ENCODE measurements at places on chromosomes 11 and 22. TPM values are rescaled to one million over a fixed set of nuclear protein-coding genes. Genes with fewer than 3 reads are reported as not detected.
A peak's percentile ranks its signal among the peaks of the same experiment; 100 is the strongest.

DNA sequence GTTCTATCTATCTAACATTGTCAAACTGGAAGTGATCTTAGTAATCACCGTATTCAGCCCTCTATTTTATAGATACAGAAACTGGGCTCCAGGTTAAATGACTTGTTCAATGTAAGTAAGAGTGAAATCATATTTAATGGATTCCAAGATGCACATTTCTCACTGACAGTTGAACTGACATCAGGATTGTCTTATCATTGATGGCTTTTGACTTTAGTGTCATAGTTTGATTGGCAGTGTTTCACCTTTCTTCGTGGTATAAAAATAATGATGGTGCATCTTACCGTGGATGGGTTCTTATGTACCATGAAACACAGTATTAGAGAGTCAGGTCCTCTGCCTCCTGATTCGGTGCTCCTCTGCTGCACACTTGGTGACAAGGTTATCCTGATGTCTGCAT, 123.1 kb downstream of the NCAM1 start:
- no peak for DNase-seq

DNA sequence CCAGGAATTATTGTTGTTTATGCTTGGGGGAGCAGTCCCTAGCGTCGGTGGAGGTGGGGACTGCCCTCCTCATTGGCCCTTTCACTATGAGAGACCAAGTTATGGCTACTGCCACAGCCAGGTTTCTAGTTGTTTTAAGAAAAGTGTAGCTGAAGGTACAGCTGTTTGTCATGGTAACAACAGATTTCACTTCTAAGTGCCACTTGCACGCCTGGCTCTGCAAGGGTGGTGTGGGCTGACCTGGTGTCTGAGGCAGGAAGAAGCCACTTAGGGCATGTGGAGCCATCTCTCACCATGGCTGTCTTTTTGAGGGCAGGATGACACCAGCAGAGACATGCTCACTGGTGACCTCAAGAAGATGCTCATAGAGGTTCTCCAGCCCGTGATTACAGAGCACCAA, 46.3 kb upstream of the MPEG1 start:
- no peak for DNase-seq

DNA sequence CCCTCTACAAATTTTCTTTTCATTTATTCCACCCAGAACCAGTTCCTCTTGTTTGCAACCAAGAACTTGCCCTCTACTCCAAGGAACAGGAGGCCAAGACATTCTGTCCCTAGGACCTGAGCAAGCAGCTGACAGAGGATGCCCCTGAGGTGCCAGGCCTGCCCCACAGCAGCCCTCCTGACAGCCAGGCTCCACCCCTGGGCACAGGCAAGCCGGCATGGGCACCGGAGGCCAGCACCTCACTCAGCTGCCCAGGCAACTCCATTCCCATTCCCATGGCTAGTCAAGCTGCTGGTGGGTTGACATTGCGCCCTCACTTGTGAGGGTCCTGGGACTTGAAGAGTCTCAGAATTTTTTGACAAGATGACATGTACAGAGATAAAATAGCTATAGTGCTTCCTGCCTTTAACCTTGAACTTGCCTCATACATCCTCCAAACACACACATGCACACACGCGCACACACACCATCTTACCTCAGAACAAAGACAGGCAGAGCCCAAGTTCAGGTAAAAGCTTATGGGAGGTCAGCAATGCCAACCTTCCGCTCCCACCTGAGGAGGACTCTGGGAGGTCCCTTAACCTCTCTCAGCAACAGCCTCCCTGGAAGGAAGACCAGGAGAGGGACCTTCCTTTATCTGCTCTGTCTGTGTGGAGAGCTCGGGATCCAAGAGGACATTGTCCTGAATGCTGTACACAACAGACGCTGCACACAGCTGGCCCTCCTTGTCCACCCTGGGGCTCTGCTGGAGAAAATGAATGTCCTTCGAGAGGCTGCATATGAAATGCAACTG, 620.9 kb upstream of the CADM1 start:
- no peak for DNase-seq

Gene RAB30
- polyA plus RNA-seq = 13.9 TPM

GRCh38 chr11:9823887-9824385, 160.1 kb downstream of the SWAP70 start:
- DNase-seq = no peak

DNA sequence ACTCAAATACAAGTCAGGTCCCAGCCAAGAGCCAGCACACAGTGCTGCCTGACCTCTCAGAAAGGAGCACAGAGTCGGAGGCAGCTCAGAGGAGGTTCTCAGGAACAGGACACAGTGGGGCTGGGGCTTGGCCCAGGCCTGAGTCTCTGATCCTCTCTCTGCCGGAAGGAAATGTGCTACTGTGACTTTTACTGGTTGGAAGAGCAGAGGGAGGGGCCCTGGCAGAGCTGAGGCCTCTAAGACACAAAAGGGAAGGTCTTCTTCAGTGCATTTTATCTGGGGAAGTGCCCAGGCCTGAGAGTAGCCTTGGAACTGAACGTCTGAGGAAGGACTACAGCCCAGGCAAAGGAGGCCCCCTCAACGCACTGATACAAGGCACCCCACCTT, 16.2 kb upstream of the CASTOR1 start:
- peak; percentile 67 for DNase-seq

DNA sequence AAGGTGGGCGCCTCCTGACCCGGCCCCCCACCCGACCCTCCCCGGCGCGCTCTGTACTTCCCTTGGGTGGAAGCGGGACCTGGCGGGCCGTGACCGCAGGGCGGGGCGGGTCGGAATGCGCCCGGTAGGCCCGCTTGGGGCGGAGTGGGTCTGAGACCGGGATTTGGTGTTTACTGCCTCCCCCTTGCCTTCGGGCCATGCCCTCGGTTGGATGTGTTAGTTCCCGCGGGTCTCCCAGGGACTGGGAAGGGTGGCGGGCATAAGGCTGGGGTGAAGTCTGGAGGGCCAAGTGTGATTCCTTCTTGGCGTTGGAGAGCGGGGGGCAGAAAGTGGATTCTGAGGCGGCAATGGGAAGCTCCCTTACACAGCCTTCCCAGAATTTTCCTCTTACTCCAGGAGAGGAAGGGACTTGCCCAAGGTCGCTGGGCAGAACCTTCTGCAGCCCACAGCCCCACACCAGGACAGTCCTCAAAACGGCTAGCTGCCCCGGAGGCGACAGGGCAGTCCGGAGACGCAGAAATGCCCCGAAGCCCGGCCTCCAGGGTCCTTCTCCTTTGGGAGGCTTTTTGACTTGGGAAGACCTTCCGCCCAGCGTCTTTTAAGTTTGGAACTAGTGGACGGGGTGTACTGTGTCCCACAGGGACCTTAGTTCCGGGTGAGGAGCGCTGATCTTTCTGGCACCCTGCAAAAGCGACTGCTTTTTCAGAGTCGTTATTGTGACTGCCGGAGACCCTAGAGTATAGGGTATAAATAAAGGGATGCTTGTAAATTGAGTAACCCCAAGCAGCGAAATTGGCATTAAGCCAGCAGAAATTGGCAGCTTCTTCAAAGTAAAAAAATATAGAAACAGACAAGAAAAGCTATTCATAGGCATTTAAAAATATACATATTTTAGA, 647 bp downstream of the SWAP70 start:
- peak; percentile 38 for DNase-seq

- DNase-seq = peak; percentile 29
Observed at GRCh38 chr22:22593964-22594656, 35.0 kb upstream of the PRAME start.

Gene IL10RA
- 6.3 TPM for polyA plus RNA-seq

- DNase-seq = no peak
Observed at GRCh38 chr22:46727813-46728364, 10.2 kb downstream of the CERK start.

Gene SAA1
- not detected for polyA plus RNA-seq

Gene HBG2
- polyA plus RNA-seq = 1,834 TPM

Gene NCAM1
- polyA plus RNA-seq = 183 TPM

DNA sequence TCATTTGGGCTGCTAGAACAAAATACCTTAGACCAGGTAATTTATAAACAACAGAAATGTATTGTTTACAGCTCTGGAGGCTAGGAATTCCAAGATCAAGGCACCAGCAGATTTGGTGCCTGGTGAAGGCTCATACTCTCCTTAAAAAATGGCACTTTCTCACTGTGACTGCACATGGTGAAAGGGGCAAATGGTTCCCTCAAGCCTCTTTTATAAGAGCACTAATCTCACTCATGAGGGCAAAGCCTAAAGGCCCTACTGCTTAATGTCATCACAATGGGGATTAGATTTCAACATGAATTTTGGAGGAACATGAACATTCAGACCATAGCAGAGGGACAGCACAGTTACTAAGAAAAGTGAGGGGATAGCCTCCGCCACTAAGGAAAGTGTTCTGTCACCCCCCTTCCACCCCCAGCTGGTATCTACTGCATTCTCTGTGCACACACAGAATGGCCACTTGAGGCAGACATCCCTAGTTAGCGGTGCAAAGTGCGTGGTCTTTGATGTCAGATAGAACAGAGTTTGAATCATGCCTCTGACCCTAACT, 47.2 kb upstream of the CEP295 start:
- DNase-seq = no peak

Gene SAA4
- polyA plus RNA-seq = not detected

Data from hindlimb muscle (tissue), 1 donor.